Spleen (tissue), 13 donors: ENCODE measurements at places on chromosomes 1 and 21. TPM values are rescaled to one million over a fixed set of nuclear protein-coding genes. Genes with fewer than 3 reads are reported as not detected.

- H3K4me1 ChIP-seq: peaks cover 9% of the 10 kb centered on the region
- no peak overlapping the region for H3K27ac ChIP-seq
- no peak for DNase-seq
- H3K27me3 ChIP-seq: no peaks in the 10 kb centered on the region
- peaks cover 19% of the 10 kb centered on the region for H3K36me3 ChIP-seq
- no peak overlapping the region for H3K4me3 ChIP-seq
Measured at GRCh38 chr21:34900376-34900775, 148.7 kb downstream of the RUNX1 start.

GRCh38 chr21:32886339-32886738 lies 114.8 kb upstream of the PAXBP1 start:
- H3K36me3 ChIP-seq: no peaks in the 10 kb centered on the region
- H3K27ac ChIP-seq: no peak overlapping the region
- peaks cover 14% of the 10 kb centered on the region for H3K27me3 ChIP-seq
- H3K4me1 ChIP-seq: no peaks in the 10 kb centered on the region
- no peak overlapping the region for H3K4me3 ChIP-seq
- peak; percentile 73 for DNase-seq

- no peaks in the 10 kb centered on the region for H3K36me3 ChIP-seq
- H3K27ac ChIP-seq: peak overlapping the region; percentile 48
- peak overlapping the region; percentile 35 for H3K4me3 ChIP-seq
- H3K27me3 ChIP-seq: peaks cover 15% of the 10 kb centered on the region
Measured at GRCh38 chr1:46532498-46533178, 18.8 kb downstream of the KNCN start.

DNA sequence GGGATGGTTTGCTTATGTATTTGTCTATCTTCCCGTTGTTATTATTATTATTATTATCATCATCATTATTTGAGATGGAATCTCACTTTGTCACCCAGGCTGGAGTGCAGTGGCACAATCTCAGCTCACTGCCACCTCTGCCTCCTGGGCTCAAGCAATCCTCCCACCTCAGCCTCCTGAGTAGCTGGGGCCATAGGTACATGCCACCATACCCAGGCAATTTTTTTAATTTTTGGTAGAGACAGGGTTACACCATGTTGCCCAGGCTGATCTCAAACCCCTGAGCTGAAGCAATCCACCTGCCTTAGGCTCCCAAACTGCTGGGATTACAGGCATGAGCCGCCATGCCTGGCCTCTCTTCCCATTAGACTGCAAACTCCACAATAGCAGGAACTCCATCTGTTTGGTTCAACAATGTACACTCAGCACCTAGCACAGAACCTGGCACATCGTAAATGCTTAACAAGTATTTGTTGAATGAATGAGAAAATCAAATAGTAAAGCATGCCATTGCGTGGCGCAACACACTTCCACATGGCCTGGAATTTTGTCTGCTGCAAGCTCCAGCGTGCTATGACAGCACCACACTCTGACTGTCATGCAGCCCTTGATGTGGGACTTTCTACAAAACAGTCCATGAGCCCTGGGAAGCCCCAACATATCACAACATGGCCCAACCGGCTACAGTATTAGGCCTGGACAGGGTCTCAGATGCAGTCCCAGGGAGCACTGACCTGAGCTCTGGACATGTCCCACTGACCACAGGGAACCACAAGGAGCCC lies 3.8 kb upstream of the TINAGL1 start:
- peaks cover 47% of the 10 kb centered on the region for H3K4me1 ChIP-seq
- no peak overlapping the region for H3K4me3 ChIP-seq
- no peak for DNase-seq
- H3K36me3 ChIP-seq: no peaks in the 10 kb centered on the region

DNA sequence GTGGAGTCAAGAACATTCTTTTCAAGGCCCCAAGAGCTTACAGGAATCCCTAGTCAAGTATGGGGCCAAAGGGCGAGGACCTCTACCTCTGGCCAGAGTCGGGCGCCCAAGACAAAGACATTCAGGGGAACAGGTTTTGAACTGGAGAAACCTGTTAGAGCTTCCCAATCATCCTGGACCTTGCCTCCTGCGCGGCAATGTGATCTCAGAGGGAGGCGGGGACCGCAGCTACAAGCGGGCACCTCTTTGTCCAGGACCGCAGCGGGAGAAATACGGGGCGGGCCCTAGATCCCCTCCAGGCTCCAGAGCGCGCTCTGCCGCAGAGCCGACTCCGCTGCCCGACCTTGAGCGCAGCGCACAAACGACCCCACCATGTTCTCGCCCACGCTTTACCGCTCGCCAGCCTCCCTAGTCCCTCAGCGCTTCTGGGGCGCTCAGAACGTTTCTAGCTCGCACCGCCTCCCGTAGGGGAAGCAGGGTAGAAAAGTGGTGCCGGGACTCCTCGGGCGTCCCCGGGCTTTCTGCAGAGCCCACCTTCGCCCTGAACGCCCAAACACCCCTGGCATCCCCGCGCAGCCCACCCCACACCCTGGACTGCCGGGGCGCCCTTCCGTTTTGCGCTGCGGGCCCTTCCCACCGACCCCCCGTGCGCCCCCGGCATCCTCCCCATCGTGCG lies 28.1 kb downstream of the RABIF start:
- peak; percentile 80 for DNase-seq
- no peaks in the 10 kb centered on the region for H3K36me3 ChIP-seq
- no peaks in the 10 kb centered on the region for H3K27me3 ChIP-seq

DNA sequence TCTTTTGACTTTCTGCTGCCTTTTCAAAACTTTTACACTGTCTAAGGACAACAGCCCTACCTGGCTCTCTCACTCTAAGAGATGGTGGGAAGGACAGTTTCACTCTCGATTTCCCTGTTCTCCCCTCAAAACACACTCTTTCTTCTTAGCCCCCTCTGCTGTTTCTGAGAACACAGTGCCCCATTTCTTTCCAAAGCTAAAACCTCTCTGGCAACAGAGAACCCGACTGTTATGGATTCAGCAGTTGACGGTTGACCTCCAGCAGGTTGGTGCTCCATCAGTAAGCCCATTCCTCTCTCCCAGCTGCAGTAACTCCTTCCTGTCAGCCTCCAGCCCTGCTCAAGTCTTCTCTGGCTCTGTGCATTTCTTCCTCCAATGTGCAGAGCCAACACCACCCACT lies 88.2 kb upstream of the ABCD3 start:
- H3K4me3 ChIP-seq: no peak overlapping the region
- H3K27ac ChIP-seq: peak overlapping the region; percentile 59
- H3K36me3 ChIP-seq: no peaks in the 10 kb centered on the region

DNA sequence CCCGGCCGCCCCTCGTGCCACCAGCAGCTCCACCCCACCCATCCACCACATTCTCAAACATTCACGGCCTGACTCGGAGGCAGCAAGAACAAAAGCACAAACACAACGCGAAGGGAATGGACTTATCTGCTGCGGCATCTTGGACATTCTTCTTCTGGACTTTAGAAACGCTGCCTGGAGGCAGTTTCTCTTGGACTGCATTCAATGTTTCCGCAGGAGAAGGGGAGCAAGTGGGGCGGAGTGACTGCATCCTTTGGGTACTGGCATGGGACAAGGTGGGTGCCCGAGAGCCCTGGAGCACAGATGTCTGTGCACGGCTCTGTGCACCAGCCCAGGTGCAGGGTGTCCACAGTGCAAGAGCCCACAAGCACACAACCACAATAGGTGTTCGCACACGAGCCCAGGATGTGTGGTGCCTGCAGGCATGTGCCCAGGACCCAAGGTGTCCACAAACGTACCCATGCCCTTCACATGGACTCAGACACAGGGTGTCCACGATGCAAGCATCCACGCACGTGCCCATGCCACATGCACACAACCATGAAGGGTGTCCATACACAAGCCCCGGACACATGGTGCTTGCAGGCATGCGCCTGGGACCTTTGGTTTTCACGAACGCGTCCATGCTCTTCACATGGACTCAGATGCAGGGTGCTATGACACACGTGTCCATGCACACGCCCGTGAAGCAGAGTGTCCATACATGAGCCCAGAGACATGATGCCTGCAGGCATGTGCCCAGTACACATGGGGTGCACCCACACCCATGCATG lies 53.6 kb downstream of the WNT9A start:
- H3K27ac ChIP-seq: no peak overlapping the region
- no peaks in the 10 kb centered on the region for H3K27me3 ChIP-seq
- no peak overlapping the region for H3K4me3 ChIP-seq
- DNase-seq: no peak
- no peaks in the 10 kb centered on the region for H3K36me3 ChIP-seq
- H3K4me1 ChIP-seq: no peaks in the 10 kb centered on the region

DNA sequence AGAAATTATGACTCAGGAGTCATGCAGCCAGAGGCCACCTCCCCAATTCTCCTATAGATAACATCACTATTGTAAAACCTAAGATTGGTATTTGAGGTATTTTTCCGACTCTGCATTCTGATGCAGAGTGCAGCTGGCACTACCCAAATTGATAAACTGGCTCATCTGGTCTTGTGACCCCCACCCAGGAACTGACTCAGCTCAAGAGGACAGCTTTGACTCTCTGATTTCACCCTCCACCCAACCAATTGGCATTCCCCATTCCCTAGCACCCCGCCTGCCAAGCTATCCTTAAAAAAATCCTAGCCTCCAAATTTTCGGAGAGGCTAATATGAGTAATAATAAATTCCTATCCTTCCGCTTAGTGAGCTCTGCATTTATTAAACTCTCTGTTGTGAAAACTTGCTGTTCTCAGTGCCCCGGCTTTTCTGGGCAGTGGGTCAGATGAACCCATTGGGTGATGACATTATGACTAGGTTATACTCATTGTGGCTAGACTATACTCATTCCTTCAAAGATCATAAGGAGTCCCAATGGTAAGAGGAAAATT lies 39.4 kb upstream of the EPS15 start:
- no peaks in the 10 kb centered on the region for H3K4me1 ChIP-seq
- H3K27me3 ChIP-seq: no peaks in the 10 kb centered on the region
- no peak overlapping the region for H3K4me3 ChIP-seq
- no peaks in the 10 kb centered on the region for H3K36me3 ChIP-seq
- no peak overlapping the region for H3K27ac ChIP-seq

DNA sequence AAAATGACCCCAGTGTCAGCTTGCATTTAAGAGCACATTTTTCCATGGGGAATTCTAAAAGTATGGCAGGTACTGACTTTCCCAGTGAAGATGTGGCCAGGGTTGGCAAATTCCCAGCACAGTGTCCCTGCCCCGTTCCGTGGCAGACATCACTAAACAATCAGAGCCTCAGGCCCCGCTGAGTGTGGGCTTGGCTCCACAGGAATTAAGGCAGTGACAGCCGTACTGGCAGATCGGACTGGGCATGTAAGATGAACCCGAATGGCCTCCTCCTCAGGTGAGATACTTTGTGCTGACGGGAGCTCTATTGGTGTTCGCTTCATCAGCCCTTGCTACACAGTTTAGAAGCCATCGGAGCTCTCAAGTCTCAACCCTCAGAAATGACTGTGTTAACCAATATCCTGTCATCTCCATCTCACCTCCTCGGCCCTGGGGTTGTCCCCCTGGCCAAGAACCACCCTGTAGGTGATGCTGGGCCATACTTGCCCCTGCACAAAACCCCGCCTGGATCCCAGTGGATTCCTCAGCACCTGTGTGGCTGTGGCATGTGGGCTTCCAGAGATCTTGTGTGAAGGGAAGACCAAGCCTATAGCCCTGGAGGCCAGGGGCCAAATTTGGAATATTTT lies 29.0 kb upstream of the ABCG1 start:
- no peak overlapping the region for H3K4me3 ChIP-seq
- no peak for DNase-seq
- no peaks in the 10 kb centered on the region for H3K27me3 ChIP-seq
- no peaks in the 10 kb centered on the region for H3K36me3 ChIP-seq
- peak overlapping the region; percentile 82 for H3K27ac ChIP-seq

GRCh38 chr1:34982820-34983376 lies 2.2 kb downstream of the TMEM35B start:
- H3K27me3 ChIP-seq: no peaks in the 10 kb centered on the region
- H3K27ac ChIP-seq: no peak overlapping the region
- H3K4me1 ChIP-seq: peaks cover 38% of the 10 kb centered on the region
- H3K4me3 ChIP-seq: no peak overlapping the region
- no peak for DNase-seq

DNA sequence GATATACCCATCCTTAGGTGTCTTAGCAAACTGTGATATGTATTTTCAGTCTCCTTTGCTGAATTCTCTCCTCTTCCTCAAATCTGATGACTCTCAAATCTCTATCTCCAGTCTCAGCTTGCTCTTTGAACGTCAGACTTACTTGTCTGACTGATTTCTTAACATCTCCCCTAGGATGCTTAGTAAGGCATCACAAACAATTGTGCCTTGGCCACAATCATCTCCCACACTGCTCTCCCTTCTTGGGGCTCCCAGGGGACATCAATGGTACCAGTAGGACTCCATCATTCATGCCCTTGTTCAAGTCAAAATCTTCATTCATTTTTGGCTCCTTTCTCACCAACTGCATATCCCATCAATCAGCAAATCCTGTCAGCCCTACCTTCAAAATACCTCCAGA lies 42.0 kb downstream of the GNG12 start:
- no peaks in the 10 kb centered on the region for H3K27me3 ChIP-seq
- no peak overlapping the region for H3K4me3 ChIP-seq
- H3K4me1 ChIP-seq: peaks cover 68% of the 10 kb centered on the region
- no peak for DNase-seq
- H3K27ac ChIP-seq: no peak overlapping the region

- H3K36me3 ChIP-seq: no peaks in the 10 kb centered on the region
- no peak for DNase-seq
- no peaks in the 10 kb centered on the region for H3K27me3 ChIP-seq
- H3K4me1 ChIP-seq: no peaks in the 10 kb centered on the region
Measured at GRCh38 chr1:32910319-32910718, 9.1 kb upstream of the TMEM54 start.

- H3K36me3 ChIP-seq: no peaks in the 10 kb centered on the region
- H3K4me3 ChIP-seq: no peak overlapping the region
- no peaks in the 10 kb centered on the region for H3K27me3 ChIP-seq
Measured at GRCh38 chr1:152942161-152942560, 4.8 kb upstream of the SPRR5 start.

DNA sequence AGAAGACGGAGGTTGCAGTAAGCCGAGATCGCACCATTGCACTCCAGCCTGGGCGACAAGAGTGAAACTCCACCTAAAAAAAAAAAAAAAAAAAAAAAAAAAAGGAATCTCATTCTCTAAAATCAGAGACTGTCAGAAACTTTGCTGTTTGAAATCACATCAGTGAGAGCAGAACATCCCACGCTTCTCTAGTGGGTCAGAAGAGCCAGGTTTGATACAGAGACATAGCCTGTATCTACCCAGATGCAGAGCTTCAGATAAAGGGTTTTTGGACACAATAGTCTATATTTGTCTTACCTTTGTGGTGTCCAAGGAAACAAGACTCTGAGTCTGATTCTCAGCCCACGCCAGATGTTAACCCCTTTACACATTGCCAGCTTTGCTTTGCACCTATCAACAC lies 19.6 kb downstream of the CELA3A start:
- no peaks in the 10 kb centered on the region for H3K36me3 ChIP-seq
- H3K27ac ChIP-seq: no peak overlapping the region
- no peaks in the 10 kb centered on the region for H3K27me3 ChIP-seq

GRCh38 chr21:35406635-35407034 lies 357.5 kb upstream of the RUNX1 start:
- H3K4me3 ChIP-seq: no peak overlapping the region
- no peak overlapping the region for H3K27ac ChIP-seq
- H3K4me1 ChIP-seq: peaks cover 6% of the 10 kb centered on the region
- H3K27me3 ChIP-seq: no peaks in the 10 kb centered on the region

GRCh38 chr1:100510451-100510850 lies 27.5 kb upstream of the GPR88 start:
- no peaks in the 10 kb centered on the region for H3K27me3 ChIP-seq
- DNase-seq: no peak
- H3K4me1 ChIP-seq: no peaks in the 10 kb centered on the region
- peaks cover 29% of the 10 kb centered on the region for H3K36me3 ChIP-seq
- peak overlapping the region; percentile 49 for H3K27ac ChIP-seq

The MAP10 gene
- 1.2 TPM for polyA plus RNA-seq

The WNT4 gene
- polyA plus RNA-seq: 0.16 TPM

The GNG12 gene
- 36.5 TPM for polyA plus RNA-seq

The TACSTD2 gene
- 1.0 TPM for polyA plus RNA-seq

The KLF17 gene
- polyA plus RNA-seq: not detected

The PLA2G2C gene
- polyA plus RNA-seq: not detected

The CHIA gene
- polyA plus RNA-seq: not detected

The APOBEC4 gene
- not detected for polyA plus RNA-seq

The NADK gene
- polyA plus RNA-seq: 62.6 TPM
